ENCODE measurements at places on chromosomes 2 and 18. TPM values are rescaled to one million over a fixed set of nuclear protein-coding genes. Genes with fewer than 3 reads are reported as not detected.

The FOXI3 gene
- polyA plus RNA-seq: not detected

The REG1B gene
- 0.34 TPM for polyA plus RNA-seq

The PSMA8 gene
- polyA plus RNA-seq: 0.04 TPM

The UGT1A4 gene
- polyA plus RNA-seq: 0.69 TPM

The PRSS56 gene
- not detected for polyA plus RNA-seq
